ENCODE measurements at places on chromosomes 16 and 17.

DNA sequence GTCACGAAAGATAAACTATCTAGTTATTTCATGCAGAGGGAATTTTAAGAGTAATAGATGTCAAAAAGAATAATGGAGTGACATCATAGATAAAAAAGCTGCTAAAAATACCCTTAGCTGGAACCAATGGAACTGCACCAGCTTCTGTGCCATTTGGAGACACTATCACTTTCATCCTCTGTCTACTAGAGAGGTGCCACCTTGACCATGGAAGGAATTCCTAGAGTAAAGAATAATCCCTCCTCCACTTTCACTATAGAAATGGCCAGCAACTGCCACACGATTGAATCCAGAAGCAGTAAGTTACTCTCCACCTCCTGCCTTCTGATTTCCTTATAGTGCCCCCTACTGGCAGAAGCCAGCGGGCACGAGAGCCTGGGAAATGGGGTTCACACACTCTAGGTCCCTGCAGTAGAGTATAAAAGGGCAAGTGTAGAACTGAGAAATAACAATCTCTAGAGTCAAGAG is 2.8 kb upstream of the ALDH3A2 start:
- peak; percentile 15 for DNase-seq

DNA sequence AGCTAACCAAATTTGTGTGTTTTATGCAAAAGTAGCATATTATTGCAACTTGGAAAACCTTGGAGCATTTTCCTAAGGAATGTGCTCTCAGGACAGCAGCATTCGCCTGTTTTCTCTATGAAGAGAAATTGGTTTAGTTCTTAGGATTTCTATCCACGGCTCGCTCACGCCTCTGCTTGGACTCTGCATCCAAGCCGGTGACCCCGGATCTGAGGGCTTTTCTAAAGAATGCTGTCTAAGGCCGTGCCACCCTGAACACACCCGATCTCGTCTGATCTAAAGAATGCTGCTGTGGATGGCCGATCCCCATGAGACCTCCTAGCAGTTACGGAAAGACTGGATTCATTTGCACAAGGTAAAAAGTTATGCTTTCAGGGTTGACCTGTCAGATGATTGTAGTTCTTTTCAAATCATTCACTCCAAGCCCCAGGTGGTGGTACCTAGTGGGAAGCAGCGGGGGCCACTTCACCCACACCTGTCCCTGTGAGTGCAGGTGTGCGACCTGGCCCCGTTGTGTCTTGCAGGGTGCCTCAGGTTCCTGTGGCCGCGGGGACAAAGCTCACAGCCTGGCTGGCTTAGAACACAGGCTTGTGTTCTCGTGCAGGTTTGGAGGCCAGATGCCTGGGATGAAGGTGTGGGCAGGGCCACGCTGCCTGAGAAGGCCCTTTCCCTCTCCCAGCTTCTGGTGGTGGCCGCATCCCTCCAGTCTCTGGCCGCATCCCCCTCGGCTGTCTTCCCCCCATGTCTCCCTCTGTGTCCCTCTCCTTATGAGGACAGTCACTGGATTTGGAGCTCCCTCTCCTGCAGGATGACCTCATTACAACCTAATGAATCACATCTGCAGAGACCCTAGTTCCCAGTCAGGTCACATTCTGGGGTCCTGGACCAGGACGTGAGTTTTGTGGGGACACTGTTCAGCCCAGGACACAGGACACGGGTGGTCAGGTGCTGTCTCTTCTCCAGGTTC is 71.1 kb downstream of the BANP start:
- DNase-seq: no peak

GRCh38 chr16:80377096-80377956 is 163.5 kb upstream of the DYNLRB2 start:
- DNase-seq: no peak

DNA sequence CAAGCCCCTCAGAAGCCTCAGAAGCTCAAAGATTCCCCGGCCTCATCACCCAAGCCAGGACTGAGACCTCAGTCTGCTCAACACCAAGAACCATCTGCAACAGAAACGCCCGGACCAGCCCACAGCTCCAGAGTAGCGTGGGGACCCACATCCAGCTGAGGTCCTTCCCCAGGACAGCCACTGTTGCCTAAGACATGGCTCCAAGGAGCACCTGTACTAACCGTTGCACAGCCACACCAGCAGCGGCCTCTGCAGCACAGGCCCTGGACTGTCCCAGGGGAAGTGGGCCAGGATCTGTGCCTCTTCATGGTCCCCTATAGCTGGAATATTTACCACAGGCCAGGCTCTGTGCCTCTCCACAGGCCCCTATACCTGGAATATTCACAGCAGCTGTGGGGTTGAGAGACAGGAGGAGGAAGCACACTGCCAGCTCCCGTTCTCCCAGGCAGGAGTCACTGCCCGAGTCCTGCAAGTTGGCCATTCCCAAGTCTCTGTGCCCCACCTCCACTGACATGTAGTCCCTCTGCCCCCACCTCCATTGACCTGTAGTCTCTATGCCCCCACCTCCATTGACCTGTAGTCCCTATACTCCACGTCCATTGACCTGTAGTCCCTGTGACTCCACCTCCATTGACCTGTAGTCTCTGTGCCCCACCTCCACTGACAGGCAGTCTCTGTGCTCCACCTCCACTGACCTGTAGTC is 38.5 kb downstream of the RPH3AL start:
- no peak for DNase-seq

DNA sequence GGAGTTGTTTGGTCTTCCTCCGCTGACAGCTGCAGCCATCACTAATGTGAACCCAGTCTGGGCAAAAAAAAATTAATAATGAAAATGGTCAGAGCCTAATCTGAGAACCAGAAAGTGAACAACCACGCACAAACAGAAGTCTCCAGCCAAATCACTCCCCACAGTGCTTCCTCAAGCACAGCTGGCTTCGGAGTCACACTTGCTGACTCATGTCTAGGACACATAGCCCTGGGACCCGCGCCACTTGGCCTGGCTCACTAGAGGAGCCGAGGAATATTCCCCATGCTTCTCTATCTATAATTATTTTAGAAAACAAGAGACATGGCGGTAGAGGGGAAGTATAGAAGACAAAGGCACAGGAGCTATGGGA is 109.1 kb downstream of the ZFHX3 start:
- peak; percentile 69 for DNase-seq

GRCh38 chr17:58324409-58325288 is 3.9 kb downstream of the TSPOAP1 start:
- no peak for DNase-seq

GRCh38 chr17:61619493-61619892 is 28.5 kb upstream of the NACA2 start:
- no peak for DNase-seq

DNA sequence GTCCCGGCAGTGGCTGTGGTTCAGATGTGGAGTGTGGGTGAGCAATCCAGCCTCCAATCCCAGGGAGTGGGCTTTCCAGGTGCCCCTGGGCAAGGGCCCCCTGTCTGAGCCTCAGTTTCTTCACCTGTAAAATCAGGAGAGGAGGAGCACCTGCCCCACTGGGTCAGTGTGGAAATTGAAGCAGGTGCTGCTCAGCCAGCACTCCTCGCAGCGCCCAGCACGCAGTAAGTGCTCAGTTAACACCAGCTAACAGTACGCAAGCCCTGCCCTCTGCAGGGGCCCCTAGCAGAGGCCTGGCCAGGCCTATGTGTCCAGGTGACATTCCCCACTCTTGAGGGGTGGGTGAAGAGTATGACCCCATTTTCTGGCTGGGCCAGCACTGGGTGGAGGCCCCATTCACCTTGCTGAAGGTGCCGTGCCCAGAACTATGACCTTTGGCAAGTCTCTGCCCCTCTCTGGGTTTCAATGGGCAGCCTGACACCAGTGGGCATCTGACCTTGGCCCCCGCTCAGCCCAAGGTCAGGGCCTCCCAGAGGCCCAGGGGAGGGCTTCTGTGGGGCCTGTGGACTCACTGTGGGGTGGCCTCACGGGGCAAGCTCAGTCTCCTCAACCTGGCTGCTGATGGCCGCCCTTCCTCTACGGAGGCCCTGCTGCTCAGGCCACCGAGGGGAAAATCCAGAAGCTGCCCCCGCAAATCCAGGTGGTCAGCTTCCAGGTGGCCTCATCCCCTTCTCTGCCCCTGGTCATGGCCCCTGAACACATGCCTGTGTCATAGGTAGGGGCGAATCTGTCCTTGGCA is 2.5 kb downstream of the MTSS2 start:
- no peak for DNase-seq

DNA sequence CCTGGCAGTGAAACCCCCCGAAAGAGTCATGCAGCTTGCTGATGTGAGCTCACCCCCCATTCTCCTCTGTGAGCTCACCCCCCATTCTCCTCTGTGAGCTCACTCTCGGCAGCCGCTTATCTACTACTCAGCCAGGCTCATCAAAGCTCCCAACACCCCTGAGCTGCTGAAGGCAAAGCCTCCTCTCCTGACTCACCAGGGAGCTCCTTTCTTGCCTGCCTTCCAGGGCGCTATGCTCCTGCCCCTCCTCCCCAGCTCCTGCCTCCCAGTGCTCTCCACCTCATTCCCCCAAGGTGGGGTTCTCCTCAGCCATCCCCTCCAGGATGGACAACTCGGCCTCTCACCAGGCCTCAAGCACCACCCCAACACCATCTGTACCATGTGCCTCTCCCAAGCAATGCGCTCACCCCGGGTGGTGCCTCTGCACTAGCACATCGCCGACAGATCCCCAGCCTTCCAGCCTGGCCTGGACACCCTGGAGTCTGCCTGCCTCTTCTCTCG is 27.7 kb upstream of the FAAP100 start:
- no peak for DNase-seq

- no peak for DNase-seq
These were observed 146.1 kb downstream of the IRF8 start for GRCh38 chr16:86044881-86045590.

GRCh38 chr17:39735882-39736281 is 1.9 kb upstream of the GRB7 start:
- no peak for DNase-seq

GRCh38 chr17:18937981-18938691 is 13.8 kb upstream of the SLC5A10 start:
- no peak for DNase-seq

- DNase-seq: no peak
These were observed 826 bp downstream of the UNC119 start for GRCh38 chr17:28551421-28552175.

- no peak for DNase-seq
These were observed 2.9 kb downstream of the SHISA9 start for GRCh38 chr16:12904329-12904671.

- no peak for DNase-seq
These were observed 10.5 kb downstream of the XYLT2 start for GRCh38 chr17:50356418-50356817.

DNA sequence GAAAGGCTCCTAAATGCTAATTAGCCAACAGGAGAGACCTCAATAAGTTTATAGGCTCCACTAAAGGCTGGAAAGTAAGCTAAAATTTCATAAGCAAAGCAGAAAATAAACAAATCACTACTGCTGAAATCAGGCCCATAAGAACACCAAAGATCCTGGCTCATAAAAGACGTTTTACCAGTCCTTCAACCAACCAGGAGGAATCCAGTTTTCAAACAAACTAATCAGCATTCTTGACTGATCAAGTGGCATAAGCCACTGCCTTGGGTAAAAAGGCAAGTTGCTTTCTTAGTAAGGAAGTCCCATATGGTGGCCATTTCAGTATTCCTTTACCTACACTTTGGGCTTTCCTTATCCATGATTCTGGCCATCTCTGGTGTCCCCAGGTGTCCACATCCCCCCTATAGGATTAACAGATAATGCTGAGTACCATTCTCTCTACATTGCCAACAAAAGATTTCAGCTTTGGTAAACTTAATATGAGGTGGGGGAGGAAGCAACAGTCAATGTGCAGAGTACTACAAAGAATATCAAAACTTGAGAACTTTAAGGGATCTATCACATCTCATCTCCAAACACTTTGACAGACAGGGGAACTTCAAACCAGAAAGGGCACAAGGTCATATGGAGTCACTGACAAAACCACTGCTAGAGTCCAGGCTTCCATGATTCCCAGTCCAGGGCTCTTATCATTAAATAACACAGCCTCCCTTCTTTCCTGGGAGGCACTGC is 1.3 kb downstream of the TOM1L2 start:
- DNase-seq: no peak

DNA sequence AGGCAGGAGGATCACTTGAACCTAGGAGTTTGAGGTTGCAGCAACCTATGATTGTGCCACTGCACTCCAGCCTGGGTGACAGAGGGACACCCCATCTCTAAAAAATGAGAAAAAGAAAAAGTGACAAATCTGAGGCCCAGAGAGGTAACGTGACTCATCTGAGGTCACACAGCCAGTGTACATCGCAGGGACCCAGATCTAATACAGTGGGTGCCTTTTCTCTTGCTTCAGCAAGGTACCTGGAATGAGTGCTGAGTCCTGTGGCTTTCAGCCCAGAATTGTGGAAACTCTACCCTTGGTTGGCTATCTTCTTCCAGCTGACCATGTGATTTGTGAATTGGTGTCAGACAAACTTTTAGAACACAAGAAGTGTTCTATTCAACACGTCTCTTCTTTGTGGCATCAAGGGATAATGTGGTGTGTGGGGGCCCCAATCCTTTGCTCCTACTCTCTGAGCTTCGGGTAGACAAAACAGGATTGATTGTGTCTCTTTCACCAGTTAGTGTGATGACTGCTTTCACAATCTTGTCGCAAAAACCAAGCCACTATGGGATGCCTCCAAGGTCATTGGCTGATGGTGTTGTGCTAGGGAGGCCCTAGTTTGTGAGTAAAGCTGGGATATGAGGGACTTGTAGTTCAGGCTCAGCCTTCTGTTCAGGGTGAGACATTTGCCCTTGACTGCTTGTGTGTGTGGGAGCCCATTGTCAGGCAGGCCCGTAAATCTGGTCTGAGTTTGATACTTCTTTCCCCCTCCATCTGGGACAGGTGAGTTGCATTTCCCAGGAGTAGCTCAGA is 71.0 kb downstream of the MSI2 start:
- DNase-seq: no peak

DNA sequence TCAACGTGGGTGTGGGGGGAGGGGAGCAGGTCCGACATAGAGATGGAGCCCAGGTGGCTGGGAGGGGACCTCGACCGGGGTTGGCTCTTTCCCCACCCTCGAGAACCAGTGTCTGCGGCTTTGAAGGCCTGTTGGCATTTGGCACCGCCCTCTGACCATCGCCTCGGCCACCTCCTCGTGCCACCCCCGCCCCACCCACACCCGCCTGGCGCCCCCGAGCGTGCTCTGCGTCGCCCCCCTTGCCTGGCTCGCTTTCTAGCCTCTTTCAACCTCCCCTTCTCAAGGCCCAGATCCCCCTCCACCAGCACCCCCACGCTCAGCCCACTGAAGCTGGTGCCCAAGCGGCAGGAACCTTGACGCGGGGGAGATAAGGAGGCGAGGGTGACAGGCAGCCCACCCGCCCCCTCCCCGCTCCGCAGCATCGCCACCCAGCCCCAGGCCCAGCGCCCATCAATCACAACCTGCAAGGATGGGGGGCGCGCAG is 619 bp downstream of the CACNB1 start:
- no peak for DNase-seq

DNA sequence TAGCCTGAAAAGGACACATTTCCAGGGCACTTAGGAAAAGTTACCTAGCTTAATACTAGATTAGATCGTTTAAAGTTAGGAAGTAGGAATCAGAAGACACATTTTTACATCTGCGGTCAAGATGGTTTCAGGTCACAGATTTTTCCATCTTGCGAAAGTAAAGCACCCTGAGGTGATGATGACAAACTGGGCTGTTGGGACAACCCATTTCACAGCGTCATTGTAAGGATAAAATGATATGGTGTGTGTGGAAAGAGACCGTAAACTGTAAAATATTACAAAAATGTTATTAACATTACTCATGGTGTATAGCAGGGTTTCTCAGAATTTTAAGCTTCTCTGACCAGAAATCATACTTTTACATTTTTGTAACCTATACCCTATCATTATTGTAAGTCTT is 10.1 kb upstream of the MAP2K6 start:
- no peak for DNase-seq
